Activated CD4-positive, alpha-beta T cell treated with anti-CD3 and anti-CD28 coated beads for 48 hours (primary cell): ENCODE measurements at places on chromosomes 7 and 10.
A peak's percentile ranks its signal among the peaks of the same experiment; 100 is the strongest.

GRCh38 chr10:80158598-80159127, 26.1 kb downstream of the PLAC9 start:
- DNase-seq = no peak

DNA sequence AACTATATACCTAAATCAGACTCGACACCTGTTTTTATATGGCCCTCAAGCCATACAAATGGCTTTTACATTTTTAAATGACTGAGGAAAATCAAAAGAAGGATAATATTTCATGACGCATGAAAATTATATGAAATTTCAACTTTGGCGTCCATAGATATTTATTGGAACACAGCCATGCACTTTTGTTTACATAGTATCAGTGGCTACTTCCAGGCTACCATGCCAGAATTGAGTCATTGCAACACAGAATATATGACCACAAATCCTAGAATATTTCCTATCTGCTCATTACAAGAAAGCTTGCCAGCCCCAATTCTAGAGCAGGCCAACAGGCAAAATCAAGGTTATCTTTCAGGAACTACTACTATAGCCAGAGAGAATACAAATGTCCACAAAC, 29.3 kb downstream of the AFAP1L2 start:
- no peak for DNase-seq

DNA sequence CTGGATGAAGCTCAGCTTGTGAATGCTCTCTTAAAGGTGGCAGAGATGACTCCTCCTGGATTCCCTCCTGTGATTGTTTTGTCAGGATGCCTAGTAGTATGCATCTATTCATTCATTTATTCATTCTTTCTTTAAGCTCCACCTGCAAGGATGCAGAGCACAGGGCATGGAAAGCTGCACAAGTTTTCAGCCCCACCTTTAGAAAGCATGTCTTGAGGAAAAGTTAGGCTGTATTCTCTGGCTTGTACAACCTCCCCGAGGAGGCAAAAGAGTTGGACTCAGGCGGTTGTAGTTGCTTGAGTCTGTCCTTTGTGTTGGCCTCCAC, 22.4 kb downstream of the ARID5B start:
- no peak for DNase-seq

- DNase-seq = no peak
These were observed 1.3 kb upstream of the APBB1IP start for GRCh38 chr10:26436848-26437247.

DNA sequence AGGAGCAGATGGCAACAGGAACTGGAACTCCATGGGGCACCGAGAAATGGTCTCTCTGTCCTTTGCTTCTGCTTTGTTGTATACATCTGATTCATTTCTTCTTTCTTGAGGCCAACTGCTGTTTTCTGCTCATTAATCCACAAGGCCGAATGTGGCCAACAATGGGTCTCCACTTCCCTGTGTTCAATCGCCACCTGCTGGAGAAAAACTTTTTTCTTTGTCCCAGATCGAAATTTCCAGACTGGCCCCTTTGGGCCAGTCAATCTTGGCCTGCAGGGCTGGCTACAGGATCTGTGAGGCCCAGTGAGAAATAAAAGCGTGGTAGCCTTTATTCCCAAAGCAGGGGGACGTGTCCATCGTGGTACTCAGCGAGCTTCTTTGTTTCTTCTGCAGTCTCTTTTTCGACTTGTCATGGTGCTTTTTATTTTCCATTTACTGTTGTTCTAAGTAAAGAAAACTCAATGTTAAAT, 58.8 kb downstream of the PARP12 start:
- peak; percentile 42 for DNase-seq

DNA sequence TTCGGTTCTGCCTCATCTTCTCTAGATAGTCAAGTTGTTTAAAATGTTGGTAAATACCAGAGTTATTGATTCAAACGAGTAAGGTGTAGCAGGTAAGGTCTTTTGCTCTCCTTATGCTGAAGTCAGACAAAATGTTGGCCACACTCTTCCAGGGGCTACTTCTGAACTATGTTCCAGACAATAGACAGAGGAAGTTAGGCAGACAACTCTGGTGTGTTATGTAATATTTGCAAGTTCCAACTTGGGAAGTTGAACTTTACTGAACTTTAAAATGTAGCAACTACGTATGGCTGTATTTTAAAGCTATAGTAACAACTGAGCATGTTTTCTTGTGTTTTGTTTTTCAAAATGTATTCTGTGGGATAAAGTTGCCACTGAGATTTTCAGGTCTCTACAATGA, 125.7 kb upstream of the NEBL start:
- DNase-seq = no peak

GRCh38 chr10:20768843-20769242, 128.3 kb downstream of the NEBL start:
- DNase-seq = no peak
